GM12864 (cell line): ENCODE measurements at places on chromosomes 6 and 20.
A peak's percentile ranks its signal among the peaks of the same experiment; 100 is the strongest.

DNA sequence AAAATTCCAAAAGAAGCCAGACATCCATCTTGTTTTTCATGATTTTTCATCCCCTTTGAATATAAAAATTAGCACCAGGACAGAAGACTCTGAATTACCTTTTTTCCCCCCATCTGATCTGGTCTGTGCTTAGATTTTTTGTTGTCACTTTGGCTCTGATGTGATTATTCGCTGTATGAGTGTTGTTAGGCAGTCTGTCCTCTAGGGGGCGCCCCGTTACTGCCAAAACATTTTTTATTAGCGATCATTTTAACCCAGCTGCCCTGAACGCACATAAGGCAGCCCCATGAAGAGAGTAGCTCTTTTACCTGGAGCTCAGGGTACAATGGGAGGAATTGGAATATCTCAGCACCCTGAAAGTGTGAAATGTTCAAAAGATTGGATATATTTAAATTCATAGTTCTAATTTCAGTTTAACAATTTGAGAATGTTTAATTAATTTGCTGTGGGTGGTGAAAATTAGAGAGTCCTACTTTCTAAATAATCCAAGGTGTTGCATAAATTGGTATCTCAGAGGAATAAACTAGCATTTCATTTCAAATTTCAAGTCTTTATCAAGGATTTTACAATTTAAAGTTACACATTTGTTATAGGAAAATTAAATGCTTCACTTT lies 60.8 kb downstream of the PRPH2 start:
- DNase-seq = peak; percentile 26

- DNase-seq = no peak
These were observed 11.8 kb downstream of the NINL start for GRCh38 chr20:25573288-25574251.

DNA sequence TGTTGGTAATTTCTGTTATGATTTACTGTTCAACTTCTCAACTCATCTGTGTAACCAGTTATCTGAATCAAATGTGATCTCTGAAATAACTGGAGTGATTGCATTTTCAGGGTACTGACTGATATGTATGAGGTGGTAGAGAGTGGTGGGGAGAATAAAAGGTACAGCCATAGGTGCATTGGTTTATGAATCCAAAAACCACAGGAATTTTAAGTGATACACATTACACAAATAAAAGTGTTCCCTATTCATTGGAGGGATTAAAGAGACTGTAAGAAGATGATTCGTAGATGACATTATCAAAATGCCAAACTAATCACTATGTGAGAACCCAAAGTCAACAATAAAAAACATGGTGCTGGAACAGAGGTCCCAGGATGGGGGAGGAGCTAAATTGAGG lies 158.7 kb upstream of the RSPO3 start:
- no peak for DNase-seq

- DNase-seq = no peak
These were observed 10.1 kb downstream of the HFE start for GRCh38 chr6:26097268-26097875.

GRCh38 chr6:8014947-8015346 lies 49.2 kb downstream of the BLOC1S5 start:
- DNase-seq = no peak

DNA sequence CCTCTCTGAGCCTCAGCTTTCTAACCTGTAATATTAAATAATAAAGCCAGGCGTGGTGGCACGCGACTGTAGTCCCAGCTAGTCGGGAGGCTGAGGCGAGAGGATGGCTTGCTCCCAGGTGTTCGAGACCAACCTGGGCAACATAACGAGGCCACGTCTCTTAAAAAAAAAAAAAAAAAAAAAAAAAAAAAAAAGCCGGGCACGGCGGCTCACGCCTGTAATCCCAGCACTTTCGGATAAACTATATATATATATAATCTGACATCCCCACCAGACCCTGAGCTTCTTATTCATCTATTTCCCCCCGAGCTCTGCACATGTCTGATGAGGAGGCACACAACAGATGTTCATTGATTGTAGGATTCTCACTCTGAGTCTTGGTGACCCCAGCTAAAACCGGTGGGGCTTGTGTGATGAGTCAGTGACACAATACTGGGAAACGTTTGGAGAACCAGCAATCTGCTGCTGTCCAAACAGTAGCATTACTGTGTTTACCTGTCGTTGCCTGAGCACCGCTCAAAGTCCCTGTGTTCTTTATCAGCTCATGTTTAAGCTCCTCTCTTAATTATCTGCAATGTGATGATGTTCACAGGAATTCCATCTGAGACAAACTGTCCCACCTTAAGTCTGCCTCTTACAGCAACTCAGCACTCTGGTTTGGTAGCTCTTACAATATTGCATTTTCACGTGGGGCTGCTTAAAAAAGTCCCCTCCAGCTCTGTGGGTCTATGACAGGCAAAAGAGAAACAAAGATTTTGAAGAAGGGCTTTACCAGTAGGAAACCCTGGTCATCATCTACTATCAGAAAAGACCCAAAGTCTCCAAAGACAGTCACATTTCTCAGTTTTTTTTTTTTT lies 1.0 kb upstream of the SPATA2 start:
- DNase-seq = no peak

- peak; percentile 86 for DNase-seq
These were observed 103.2 kb upstream of the BEND6 start for GRCh38 chr6:56851541-56852259.

- DNase-seq = no peak
These were observed 209.3 kb downstream of the RNF144B start for GRCh38 chr6:18596531-18596835.

DNA sequence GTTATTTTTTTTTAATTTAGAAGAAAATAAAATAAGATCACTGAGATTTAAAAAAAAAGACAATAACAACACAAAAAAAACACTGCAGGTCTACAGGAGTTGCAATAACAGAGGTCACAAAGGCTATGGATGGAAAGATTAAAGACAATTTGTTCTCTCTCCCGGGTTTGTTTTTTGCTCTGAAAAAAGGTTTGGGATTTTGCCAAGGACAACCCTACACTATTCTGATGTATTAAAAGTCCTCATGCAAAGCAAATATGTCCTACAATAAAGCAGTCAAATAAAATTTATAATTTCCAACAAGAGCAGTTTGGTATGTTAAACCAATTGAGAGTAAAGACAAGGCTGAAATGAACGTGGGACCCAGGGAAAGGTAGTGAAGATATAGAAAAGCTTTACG lies 55.6 kb downstream of the PTPRK start:
- no peak for DNase-seq

DNA sequence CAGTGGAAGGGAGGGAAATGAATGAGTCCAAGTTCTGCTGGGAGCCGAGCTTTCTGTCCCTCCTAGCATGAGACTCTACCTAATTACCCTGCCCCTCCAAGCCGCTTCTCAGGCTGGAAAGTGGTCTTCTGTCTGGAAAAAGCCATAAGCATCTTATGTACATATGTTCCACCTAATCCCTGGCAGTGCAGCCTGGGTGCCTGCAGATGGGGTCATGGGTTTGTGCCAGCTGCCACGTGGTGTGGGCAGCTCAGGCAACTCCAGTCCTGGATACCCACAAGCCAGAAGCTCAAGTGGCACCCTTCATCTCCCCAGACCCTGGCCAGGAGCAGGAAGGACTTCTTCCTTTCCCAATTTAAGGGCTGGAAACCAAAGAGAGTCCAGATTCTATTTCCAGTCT lies 253.1 kb downstream of the LY86 start:
- no peak for DNase-seq

GRCh38 chr6:10633216-10633615 lies 61.2 kb downstream of the C6orf52 start:
- DNase-seq = peak; percentile 24

- DNase-seq = no peak
These were observed 90.6 kb downstream of the TIAM2 start for GRCh38 chr6:155085582-155086257.

DNA sequence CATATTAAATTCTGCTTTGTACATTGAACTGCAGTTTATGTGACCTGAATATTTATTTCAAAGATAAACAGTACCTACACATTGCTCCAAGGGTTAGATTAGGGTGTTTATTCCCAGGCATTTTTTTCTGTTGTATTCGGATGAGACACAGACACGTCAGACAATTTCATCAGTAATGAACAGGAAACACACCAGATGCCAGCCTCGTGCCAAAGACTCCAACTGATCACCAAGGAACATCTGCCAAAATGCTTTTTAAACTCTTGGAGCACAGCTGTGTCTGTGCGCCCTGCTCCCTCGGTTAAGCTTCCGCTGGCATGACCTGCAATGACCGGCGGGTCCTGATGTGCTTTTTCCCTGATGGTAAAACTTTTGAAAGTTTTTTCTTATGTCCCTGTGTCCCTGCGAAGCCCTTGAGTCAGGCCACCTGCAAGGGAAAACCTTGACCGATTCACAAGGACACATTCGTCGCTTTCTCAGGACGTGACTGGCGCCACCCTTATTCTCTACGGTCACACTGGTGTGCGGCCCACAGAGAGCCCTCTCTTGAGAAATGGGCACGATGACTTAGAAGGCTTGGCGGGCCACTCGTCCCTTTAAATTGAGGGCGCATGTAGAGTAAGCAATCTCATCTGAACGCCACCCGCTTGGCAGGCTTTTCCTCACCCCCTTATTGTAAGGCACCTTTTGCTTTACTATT lies 173.9 kb downstream of the QKI start:
- DNase-seq = no peak

- no peak for DNase-seq
These were observed 54.6 kb upstream of the CST7 start for GRCh38 chr20:24894488-24894887.

DNA sequence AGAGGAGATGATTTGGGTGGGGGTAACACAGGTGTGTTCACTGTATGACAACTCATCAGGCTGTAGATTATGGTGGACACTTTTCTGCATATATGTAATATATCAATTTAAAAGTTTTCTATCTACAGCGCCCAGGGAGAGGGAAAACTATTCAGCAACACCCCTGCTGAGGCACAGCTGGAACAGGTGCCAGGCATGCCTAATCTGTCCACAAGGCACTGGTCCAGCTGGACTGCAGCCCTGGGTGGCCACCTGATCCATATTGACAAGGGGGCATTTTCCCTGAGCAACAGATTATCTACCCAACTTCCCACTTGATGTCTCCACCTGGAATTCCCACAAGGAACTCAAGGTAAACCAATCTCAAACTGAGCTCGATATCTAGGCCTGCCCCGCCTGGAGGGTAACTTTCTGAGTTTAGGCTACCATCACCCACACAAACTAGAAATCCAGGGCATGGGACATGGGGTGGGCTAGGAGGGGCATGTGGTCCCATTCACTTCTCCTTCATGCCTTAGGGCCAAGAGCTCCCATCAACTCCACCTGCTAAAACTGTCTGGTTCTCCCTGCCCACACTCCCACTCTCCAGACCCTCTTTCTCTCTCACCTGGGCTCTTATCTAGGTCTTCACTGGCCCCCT lies 4.6 kb downstream of the SLC22A16 start:
- DNase-seq = no peak

DNA sequence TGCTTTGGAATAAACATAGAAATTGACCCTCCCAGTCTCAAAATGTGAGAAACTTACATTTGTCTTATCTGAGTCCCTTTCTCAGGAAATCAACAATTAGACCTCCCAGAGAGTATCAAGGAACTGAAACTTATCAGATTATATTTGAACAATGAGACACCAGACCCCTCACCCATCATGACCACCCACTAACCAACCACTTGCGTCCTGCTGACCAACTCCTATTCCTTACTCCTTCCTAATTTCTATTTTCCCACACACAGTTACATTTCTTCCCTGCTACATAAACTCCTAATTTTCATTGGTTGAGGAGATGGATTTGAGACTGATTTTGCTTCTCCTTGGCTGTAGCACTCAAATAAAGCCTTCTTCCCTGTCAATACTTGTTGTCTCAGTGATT lies 97.9 kb downstream of the TPBG start:
- DNase-seq = no peak

- DNase-seq = no peak
These were observed 921.9 kb upstream of the EYS start for GRCh38 chr6:66628917-66629316.

- no peak for DNase-seq
These were observed 10.2 kb upstream of the FOXF2 start for GRCh38 chr6:1379017-1379787.

- no peak for DNase-seq
These were observed 74.7 kb downstream of the LAMA4 start for GRCh38 chr6:112179631-112180030.

DNA sequence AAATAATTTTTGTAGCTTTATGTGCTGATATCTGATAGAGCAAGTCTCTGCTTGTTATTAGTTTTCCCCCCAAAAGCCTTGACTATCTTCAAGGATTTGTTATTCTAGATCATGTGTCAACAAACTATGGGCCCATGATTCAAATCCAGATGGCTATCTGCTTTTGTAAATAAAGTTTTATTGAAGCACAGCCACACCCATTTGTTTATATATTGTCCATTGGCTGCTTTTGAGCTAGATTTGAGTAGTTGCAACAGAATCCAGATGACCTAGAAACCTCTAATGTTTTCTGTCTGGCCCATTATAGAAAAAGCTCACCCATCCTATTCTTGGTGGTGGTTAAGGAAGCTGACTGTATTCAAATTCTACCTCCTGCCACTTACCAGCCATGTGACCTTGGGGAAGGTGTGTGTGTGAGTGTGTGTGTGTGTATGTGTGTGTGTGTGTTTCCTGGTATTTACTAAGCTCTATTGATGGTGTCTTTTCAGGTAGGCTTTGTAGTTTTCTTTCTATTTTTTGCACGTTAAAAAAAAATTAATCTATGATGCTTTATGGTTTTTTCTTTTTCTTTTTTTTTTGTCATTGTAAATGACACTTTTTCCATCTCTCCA lies 1.3 kb upstream of the GTSF1L start:
- DNase-seq = peak; percentile 78
